Gastrocnemius medialis (tissue), 4 donors: ENCODE measurements at places on chromosomes 6 and 20. TPM values are rescaled to one million over a fixed set of nuclear protein-coding genes. Genes with fewer than 3 reads are reported as not detected.

The TAB2 gene
- total RNA-seq: 70.9 TPM

The IL20RA gene
- total RNA-seq: not detected

The ANKRD66 gene
- total RNA-seq: not detected

The COL12A1 gene
- 20.7 TPM for total RNA-seq

The PRPH2 gene
- total RNA-seq: 0.16 TPM

The SCUBE3 gene
- 0.05 TPM for total RNA-seq

The ERGIC3 gene
- total RNA-seq: 87.8 TPM

The FAM209B gene
- total RNA-seq: not detected

The EFCAB8 gene
- total RNA-seq: not detected

The YIPF3 gene
- 74.5 TPM for total RNA-seq

The DEF6 gene
- total RNA-seq: 0.95 TPM

The MYBL2 gene
- not detected for total RNA-seq

The NEURL2 gene
- 6.6 TPM for total RNA-seq

The RREB1 gene
- 41.3 TPM for total RNA-seq

The DPM1 gene
- total RNA-seq: 70.1 TPM

The TAF4 gene
- 24.9 TPM for total RNA-seq

The ARMC12 gene
- 6.2 TPM for total RNA-seq

The TCF21 gene
- total RNA-seq: 0.24 TPM

The CDH22 gene
- total RNA-seq: 0.31 TPM

The SLC22A1 gene
- 0.89 TPM for total RNA-seq

The HLA-F gene
- total RNA-seq: 15.2 TPM

The PRELID3B gene
- 41.3 TPM for total RNA-seq

The C6orf163 gene
- not detected for total RNA-seq

The DDO gene
- 3.5 TPM for total RNA-seq

The RSPO3 gene
- 30.5 TPM for total RNA-seq

The STMND1 gene
- total RNA-seq: not detected

The CALHM4 gene
- total RNA-seq: not detected

The SEC23B gene
- 7.3 TPM for total RNA-seq

The THBD gene
- total RNA-seq: 10.4 TPM

The POFUT1 gene
- 18.6 TPM for total RNA-seq

The GCNT2 gene
- 1.1 TPM for total RNA-seq

The MROH8 gene
- total RNA-seq: 4.4 TPM

The CCM2L gene
- 3.1 TPM for total RNA-seq

The HAO1 gene
- not detected for total RNA-seq

The TMEM217 gene
- not detected for total RNA-seq

The RAET1G gene
- not detected for total RNA-seq

The GINS1 gene
- total RNA-seq: 0.07 TPM

The JPH2 gene
- 18.3 TPM for total RNA-seq
